Transverse colon (tissue), 4 donors: ENCODE measurements at places on chromosomes 6 and 20.
A peak's percentile ranks its signal among the peaks of the same experiment; 100 is the strongest.

DNA sequence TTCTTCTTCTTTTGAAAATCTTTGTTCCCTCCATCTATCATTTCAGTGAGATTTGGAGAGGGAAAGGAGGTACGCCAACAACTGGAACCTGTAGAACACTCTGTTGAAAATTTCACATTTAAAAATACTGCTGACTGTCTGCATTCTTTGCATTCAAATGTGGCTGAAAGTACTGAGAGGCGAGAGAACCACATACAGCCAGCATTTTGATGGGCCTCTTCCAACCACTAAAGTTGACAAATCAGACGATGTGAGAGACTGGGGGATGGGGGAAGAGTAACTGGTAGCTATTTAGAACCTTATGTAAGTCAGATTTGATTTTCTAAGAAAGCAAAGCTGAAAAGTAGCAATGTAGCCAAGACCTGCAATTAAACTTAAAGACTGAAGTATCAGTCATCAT, 77.5 kb downstream of the FKBP5 start:
- no peak for DNase-seq
- H3K4me3 ChIP-seq: no peak overlapping the region
- peaks cover 57% of the 10 kb centered on the region for H3K36me3 ChIP-seq

- H3K27me3 ChIP-seq: no peaks in the 10 kb centered on the region
- H3K4me3 ChIP-seq: no peak overlapping the region
- no peaks in the 10 kb centered on the region for H3K4me1 ChIP-seq
These were observed 52.4 kb downstream of the TTI1 start for GRCh38 chr20:37980876-37981275.

DNA sequence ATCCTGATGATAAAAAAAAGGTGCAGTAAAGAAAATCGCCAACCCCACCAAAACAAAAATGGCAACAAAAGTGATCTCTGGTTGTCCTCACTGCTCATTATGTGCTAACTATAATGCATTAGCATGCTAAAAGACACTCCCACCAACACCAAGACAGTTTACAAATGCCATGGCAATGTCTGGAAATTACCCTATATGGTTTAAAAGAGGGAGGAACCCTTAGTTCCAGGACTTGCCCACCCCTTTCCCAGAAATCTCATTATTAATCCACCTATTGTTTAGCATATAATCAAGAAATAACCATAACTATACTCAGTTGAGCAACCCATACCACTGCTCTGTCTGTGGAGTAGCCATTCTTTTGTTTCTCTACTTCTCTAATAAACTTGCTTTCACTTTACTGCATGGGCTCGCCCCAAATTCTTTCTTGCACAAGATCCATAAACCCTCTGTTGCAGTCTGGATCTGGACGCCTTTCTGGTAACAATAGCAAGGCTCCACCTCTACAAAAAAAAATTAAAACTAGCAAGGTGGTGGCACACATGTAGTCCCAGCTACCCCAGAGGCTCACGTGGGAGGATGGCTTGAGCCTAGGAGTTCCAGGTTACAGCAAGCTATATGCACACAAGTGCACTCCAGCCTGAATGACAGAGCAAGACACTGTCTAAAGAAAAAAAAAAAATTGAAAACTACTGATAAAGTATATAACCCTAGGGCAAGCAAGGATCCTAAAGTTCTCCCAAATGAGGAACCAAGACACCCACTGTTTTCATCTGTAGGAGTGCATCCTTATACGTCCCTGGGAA, 278.8 kb upstream of the JARID2 start:
- H3K36me3 ChIP-seq: no peaks in the 10 kb centered on the region
- H3K4me3 ChIP-seq: no peak overlapping the region
- H3K27ac ChIP-seq: no peak overlapping the region

DNA sequence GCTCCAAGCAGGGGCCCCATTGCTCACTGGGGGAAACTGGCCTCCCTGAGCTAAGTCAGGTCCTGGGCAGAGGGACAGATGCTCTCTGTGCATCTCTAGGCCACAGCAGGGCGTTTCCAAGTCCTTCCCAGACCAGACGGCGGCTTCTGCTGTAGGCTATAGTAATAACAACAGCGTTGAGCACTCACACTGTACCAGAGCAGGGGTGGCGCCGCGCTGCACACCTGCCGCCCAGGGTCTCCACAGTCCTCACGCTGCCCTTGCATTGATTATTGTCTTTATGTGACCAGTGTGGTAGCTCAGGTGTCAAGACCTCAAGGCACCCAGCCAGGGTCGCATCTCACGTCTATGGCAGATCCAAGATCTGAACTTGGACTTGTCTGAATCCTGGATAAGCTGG, 14.9 kb upstream of the CCN5 start:
- peaks cover 3% of the 10 kb centered on the region for H3K4me1 ChIP-seq
- DNase-seq: no peak
- no peaks in the 10 kb centered on the region for H3K36me3 ChIP-seq
- H3K4me3 ChIP-seq: no peak overlapping the region
- no peak overlapping the region for H3K27ac ChIP-seq

DNA sequence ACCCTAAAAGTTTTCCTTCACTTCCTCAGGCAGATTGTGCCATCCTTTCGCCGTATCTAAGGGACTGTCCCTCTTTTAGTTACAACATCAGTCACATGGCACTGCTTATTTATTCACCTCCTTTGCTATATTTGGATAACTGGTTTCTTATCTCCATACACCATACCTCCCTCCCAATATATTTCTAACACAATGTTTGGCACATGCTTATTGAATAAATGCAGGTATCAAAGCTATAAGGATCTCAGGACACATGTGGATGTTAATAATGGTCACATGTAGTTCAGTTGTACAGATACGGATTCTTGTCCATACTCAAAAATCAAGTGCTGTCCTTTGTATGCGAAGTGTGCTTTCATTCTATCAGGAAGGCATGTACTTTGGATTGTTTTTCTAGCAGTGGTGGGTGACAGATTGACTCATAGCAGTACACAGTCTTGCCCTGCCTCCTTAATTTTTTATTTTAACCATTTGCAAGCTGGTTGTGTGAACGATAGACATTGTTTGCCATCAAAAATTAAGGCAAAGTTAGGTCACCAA, 407.1 kb upstream of the RUNX2 start:
- no peaks in the 10 kb centered on the region for H3K36me3 ChIP-seq
- no peaks in the 10 kb centered on the region for H3K27me3 ChIP-seq
- no peaks in the 10 kb centered on the region for H3K4me1 ChIP-seq
- H3K27ac ChIP-seq: no peak overlapping the region

DNA sequence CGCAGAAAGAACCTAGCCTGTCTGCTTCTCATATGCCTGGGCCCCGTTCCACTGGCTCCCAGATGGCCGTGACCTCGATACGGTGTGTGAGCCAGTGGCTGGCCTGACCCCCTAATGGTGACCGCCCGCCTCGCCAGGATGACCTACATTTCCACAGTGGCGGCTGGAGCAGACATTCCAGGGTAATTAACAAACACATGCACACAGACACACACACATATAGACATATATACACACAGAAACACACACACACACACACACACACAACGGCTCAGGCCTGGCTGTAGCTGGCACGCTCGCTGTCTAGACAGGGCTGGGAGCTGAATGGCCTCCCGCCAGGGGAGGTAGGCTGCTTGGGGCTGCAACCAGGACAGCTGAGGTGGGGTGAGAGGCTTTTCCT, 227.1 kb downstream of the ANKRD60 start:
- DNase-seq: no peak
- H3K27ac ChIP-seq: no peak overlapping the region
- no peak overlapping the region for H3K4me3 ChIP-seq
- H3K4me1 ChIP-seq: peaks cover 36% of the 10 kb centered on the region

GRCh38 chr6:121134922-121135321, 199.4 kb downstream of the TBC1D32 start:
- H3K4me3 ChIP-seq: no peak overlapping the region
- H3K27ac ChIP-seq: no peak overlapping the region
- H3K36me3 ChIP-seq: no peaks in the 10 kb centered on the region
- DNase-seq: no peak
- H3K27me3 ChIP-seq: no peaks in the 10 kb centered on the region
- H3K4me1 ChIP-seq: no peaks in the 10 kb centered on the region

- H3K36me3 ChIP-seq: no peaks in the 10 kb centered on the region
- H3K27me3 ChIP-seq: no peaks in the 10 kb centered on the region
- H3K27ac ChIP-seq: no peak overlapping the region
- H3K4me3 ChIP-seq: no peak overlapping the region
- DNase-seq: no peak
These were observed 20.3 kb upstream of the ZFAND3 start for GRCh38 chr6:37799263-37799644.

GRCh38 chr6:102356170-102356569, 962.7 kb downstream of the GRIK2 start:
- no peak overlapping the region for H3K4me3 ChIP-seq
- no peaks in the 10 kb centered on the region for H3K4me1 ChIP-seq
- H3K27ac ChIP-seq: no peak overlapping the region
- H3K27me3 ChIP-seq: no peaks in the 10 kb centered on the region
- no peak for DNase-seq

GRCh38 chr20:50303573-50304500, 113.2 kb downstream of the CEBPB start:
- no peak overlapping the region for H3K4me3 ChIP-seq
- no peaks in the 10 kb centered on the region for H3K27me3 ChIP-seq
- no peaks in the 10 kb centered on the region for H3K36me3 ChIP-seq
- peaks cover 27% of the 10 kb centered on the region for H3K4me1 ChIP-seq
- DNase-seq: peak; percentile 81
